ENCODE measurements at places on chromosomes 13 and 19.
A peak's percentile ranks its signal among the peaks of the same experiment; 100 is the strongest.

DNA sequence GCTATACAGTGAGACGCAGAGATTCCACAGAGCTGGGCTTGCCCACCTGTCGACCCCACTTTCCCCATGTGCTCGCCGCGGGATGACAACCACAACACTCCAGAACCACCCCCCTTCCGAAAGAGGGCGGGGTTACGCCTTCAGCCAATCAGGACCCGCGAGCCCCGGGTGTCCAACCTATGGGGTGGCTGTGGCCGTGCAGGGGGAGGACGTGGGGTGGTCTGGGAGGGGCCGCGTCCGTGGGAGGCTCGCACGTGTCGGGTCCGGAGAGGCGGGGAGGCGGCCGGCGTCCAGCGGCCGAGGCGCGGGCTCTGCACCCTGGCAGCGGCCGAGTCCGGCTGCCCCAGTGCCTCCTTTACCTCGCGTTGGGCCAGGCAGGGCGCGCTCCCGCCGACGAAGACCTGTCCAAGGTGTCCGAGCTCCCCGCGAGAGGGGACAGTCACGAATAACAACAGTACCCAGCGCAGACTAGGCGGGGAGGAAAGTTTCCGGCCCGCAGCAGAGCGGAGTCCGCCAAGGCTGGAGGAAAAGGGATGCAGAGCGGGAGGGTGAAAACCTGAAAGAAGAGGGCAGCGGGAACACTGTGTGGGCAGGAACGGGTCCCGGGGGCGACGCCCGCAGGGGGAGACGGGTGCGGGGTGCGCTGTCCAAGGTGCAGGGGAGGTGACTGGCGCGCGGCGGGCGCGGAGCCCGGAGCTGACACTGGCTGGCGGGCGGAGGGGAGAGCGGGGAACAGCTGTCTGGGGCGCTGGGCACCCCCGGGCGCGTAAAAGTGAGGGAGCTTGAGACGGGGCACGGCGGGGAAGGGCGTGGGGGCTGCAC lies 911 bp downstream of the ENOX1 start:
- DNase-seq: peak; percentile 76

DNA sequence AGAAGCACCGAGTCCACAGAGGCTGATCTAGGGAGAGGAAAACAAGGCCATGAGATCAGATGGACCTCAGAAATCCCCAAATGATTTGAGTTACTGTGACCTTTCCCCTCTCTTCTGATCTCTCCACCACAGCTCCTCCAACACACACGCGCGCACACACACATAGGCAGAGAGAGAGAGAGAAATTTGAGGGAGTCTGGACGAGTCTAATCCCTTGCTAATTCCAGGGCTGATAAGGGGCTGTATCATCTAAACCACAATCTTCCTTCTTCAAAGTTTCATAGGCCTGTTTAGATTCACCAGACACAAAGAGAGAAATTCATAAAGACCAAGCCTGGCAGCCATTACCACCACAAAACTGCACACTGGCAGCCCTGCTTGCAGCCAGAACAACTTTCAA lies 8.6 kb downstream of the ZFP82 start:
- no peak for DNase-seq

DNA sequence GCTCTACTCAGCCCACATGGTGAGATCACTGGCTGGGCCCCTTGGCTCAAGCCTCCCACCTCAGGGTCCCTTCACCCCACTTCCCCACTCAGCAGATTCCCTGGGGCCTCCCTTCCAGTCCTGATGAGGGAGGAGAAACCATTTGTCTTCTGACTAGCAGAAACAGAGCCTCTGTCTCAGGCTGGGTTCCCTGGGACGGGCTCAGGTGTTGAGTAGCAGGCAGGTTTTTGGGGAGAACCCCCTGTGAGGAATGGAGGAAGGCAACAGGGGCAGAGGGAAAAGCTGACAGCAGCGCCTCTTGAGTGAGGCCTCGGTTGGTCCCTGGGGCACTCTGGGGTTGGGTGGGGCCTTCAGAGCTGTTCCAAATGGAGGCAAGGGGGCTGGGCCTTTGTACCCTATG lies 452.2 kb downstream of the TSHZ3 start:
- DNase-seq: no peak

DNA sequence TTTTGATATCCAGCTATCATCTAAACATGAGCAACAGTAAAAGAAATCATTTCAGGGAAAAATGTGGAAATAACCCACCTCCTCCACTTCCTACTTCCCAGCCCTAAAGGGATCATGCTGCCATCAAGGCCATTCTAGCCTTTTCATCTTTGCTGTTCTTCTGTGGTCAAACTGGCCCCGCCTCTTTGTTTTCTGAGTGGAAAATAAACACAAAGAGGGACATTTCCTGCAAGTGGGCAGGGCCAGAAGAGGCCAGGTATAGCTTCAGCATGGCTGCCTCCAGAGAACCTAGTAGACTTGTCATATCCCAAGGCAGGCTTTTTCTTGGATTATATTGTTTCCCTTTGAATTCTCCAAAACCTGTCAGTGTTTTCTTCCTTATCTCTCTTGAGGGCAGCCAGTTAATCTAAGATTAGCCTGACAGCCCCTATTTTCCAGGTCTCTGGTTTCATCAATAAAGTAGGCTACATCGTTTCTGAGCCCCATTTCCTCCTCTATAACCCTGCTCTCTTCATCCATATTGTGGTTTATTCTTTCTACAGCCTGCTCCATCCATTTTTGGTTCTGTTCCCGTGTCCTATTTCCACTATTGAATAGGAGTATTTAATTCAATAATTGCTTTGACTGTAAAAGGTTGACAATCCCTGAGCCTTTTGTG lies 117.6 kb downstream of the GPC6 start:
- DNase-seq: no peak

- DNase-seq: no peak
These were observed 6.5 kb upstream of the CNMD start for GRCh38 chr13:52746141-52746540.

GRCh38 chr13:41547251-41548000 lies 90.1 kb downstream of the RGCC start:
- DNase-seq: peak; percentile 88

DNA sequence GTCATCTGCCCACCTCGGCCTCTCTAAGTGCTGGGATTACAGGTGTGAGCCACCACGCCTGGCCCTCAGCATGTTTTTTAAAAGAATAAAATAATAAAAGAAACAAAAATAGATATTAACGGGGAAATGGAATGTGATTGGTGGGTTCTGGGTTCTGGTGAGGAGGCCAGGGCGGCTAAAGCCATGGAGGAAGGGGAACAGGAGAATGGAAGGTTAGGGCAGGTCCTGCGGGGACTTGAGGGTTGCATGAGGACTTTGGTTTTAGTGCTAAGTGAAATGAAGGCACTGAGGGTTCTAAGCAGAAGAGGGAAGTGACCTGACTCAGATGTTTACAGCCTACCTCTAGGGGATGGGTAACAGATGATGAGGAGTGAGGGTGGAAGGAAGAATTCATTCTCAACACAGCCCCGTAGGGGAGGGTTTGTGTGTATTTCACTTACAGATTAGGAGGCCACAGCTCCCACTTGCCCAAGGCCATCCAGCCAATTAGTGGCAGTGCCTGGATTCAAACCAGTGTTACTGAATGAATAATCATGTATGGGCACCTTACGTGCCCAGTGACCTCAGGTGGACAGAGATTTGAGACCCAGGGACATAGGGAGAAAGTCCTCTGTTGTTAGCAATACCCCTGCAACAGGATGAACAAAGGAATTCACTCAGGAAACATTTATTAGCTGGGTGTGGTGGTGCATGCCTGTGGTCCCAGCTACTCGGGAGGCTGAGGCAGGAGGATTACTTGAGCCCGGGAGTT lies 6.7 kb upstream of the MRPL4 start:
- no peak for DNase-seq
